ENCODE measurements at places on chromosomes 11 and 22.

DNA sequence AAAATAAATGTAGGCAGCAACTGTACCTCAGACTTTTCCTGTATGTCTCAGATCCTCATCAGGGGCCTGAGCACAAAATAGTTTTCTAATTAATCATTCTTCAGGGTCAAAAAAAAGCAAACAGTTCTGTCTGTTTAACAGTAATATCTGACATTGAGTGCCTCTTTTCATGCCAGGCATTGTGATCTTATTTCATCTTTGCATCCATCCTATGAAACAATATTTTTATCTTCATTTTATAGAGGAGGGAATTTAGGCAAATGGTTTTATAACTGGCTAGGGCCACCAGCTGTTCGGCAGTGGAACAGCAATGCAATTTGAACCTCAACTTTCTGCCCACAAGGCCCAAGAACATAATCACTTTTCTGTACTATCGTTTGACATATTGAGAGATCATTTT is 145.6 kb downstream of the WNT7B start:
- no peak for DNase-seq

GRCh38 chr11:74820763-74821162 is 72.1 kb downstream of the RNF169 start:
- no peak for DNase-seq

- no peak for DNase-seq
Observed at GRCh38 chr11:22006901-22007300, 186.0 kb upstream of the ANO5 start.

GRCh38 chr22:27247701-27248434 is 553.7 kb downstream of the MN1 start:
- no peak for DNase-seq

- no peak for DNase-seq
Observed at GRCh38 chr22:48070760-48071159, 1308.3 kb downstream of the TBC1D22A start.

DNA sequence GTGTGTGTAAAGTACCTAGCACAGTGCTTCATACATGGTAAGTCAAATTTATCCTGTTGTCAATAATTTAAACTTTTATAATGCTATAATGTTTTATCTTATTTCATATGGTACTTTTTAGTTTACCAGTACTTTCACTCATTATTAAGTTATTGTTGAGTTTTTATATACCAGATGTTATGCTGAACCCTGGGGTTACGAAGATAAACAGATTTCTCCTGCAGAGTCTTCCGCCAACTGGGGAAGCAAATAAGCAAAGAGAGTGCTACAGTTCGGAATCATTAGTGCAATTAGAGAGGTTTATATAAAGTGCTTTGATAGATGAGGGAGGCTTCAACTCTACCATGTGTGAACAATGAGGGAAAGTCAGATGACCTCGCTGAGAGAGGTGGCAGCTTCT is 362.3 kb downstream of the DYNC2H1 start:
- DNase-seq: no peak

DNA sequence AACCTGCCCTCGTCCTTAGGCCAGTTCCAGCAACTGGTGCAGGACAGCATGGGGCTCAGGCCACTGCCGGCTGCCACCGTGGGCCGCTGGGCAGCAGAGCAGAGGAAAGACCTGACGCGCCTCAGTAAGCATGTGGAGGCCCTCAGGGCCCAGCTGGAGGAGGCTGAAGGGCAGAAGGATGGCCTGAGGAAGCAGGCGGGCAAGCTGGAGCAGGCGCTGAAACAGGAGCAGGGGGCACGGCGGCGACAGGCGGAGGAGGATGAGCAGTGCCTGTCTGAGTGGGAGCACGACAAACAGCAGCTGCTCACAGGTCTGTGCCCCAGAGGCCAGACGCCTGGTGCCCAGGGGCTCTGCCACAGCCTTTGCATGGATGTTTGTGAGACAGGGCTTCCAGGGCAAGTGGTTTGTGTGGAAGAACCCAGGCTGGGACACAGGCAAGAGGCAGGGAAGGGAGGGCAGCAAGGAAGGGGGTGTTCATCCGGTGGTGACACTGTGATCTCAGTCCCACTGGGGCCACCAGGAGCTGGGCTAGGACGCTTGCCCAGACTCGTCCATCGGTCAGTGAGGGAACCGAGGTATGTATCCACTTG is 13.9 kb downstream of the CCDC157 start:
- no peak for DNase-seq

DNA sequence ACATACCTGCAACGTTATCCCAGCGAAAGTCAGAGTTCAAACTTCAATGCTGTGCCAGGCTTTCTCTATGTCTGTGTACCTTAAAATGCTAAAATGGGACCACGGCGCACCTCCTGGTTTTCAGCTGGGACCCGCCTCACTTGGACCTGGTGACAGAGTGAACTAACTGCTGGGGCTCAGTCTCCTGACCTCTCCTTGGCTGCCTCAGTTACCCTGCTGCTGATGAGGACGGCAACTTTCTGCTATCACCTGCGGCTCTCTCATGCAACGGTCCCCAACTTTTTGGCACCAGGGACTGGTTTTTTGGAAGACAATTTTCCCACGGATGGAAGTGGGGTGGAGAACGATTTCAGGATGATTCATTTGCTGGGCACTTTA is 402.8 kb downstream of the BRD1 start:
- DNase-seq: no peak

- no peak for DNase-seq
Observed at GRCh38 chr22:25626624-25626990, 62.1 kb downstream of the GRK3 start.

GRCh38 chr11:46331282-46331984 is 15.8 kb upstream of the DGKZ start:
- DNase-seq: no peak

DNA sequence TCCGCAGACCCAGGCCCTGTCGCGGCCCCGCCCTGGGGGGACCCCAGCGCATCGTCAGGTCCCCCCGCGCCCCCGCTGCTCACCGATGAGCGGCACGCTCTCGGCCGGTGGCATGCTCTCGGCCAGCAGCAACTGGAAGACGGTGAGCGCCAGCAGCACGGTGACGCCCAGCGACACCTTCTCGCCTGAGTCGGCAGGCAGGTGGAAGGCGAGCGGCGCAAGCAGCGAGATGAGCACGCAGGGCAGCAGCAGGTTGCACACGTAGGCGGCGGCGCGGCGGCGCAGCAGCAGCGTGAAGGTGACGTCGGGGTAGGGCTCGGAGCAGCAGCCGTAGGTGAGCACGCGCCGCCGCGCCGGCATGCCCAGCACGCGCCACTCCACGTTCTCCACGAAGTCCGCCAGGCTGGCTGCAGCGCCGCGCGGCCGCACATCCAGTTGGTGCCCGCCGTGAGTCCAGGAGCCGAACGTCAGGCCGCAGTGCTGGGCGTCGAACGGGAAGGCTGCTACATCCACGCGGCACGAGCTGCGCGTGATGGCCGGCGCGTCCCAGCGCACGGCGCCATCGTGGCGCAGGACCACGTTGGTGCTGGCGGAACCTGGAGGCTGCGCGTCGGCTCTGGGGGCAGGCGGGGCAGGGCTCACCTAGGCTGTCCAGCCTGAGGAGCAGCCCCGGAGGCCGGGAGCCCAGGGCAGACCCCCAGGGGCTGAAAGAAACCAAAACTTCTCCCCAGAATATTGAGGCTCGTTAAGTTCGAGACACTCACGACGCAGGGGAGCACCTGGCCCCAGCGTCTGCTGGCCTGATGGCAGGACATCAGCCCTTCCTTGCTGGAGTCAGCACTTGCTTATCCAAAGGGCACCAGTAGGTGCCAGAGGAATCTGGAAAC is 3.8 kb downstream of the CHRNA10 start:
- DNase-seq: no peak

DNA sequence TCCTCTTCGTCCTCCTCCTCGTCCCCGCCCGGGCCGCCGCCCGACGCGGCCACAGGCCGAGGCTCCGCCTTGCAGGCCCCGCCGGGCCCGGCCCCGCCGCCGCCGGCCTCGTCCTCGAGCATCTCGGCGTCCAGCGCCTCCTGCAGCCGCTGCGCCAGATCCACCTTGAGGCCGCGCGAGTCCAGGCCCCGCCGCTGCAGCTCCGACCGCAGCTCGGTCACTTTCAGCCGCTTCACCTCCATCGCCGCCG is 417 bp downstream of the HNRNPUL2 start:
- no peak for DNase-seq

DNA sequence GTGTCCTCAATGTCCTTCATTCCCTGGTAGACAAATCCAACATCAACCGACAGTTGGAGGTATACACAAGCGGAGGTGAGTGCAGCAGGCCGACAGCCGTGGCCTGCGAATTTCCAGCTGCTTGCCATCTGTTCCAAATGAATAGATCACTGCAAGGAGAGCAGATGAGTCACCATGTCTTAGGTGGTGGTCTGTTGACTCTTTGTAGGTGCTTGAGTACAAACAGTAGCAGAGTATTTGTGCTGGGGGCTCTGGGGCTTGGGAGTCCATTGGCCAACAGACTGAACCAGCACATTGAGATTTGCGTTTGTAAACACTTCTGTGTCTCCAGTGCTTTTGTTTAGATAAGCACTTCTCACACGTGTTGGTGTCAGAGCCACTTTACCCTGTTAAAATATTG is 21.1 kb downstream of the EIF3L start:
- DNase-seq: no peak

GRCh38 chr11:11740073-11740702 is 101.6 kb upstream of the USP47 start:
- no peak for DNase-seq

- DNase-seq: no peak
Observed at GRCh38 chr22:48953830-48954229, 873.8 kb downstream of the BRD1 start.

DNA sequence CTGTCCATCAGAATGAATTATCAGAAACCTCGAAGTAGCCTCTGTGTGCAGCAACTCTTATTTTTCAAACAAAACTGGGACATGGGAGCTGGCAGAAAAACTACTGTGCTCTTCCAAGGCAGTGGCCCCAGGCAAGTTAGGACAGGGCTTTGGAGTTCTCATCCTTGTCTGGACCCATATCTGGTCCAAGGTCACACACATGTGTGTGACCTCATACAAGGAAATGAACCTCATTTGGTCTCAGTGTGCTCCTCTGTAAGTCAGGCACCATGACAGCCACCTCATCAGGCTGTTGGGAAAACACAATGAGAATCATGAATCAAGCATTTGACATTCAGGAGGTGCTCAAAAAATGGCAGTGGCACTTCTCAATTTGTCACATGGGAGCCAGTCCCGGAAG is 25.8 kb downstream of the LARGE1 start:
- no peak for DNase-seq

- no peak for DNase-seq
Observed at GRCh38 chr11:96090711-96091110, 166.8 kb upstream of the MTMR2 start.

DNA sequence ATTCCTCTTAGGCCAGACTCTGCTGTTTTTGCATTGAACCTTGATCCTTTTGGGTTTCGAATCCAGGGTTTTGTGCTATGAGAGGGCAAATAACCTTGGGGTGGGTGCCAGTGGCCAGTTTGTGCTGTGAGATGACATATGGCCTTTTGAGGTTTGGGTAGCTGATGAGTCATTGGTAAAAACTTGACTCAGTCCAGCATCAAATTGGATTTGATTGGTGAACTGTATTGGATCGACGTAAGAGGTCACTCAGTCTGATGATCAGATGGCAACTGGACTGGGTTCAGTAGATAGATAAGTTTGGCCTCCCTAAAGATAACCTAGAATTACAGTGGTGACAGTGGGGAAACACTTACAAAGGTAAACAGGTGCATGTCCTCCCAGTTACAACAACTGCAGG is 41.0 kb upstream of the XKR3 start:
- no peak for DNase-seq

DNA sequence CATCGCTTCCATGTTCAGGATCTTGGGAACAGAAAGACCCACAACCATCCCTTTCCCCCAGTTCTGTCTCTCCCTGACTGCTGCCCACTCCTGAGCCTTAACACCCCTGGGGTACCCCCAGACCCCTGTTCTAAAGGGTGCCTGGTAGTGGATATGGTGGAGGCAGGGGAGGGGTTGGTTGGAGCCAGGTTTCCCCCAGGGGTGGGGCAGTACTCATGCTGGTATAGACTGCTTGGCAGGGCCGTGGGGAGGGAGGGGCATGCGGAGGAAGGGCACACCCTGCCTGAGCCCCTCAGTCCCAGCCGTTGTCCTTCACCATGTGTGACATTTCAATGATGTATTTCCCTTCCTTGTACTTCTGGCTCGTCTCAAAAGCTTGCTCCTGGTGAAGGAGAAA is 4.0 kb downstream of the YPEL4 start:
- no peak for DNase-seq

DNA sequence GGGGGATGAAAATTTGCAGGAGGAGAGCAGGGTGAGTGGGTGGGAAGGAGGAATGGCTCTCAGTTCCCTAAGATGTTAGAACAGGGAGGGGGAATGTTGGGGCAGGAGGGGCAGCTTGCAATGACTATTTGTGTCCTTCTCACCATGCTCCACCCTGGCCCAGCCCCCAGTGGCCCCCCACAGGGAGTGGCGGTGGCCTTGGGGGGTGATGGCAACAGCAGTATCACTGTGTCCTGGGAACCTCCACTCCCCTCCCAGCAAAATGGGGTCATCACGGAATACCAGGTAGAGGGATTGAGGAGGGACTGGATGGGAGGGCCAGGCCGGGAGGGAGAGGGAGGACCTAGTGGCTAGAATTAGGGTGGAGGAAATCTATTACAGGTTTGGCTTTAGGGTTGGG is 10.2 kb downstream of the ROBO3 start:
- DNase-seq: no peak

DNA sequence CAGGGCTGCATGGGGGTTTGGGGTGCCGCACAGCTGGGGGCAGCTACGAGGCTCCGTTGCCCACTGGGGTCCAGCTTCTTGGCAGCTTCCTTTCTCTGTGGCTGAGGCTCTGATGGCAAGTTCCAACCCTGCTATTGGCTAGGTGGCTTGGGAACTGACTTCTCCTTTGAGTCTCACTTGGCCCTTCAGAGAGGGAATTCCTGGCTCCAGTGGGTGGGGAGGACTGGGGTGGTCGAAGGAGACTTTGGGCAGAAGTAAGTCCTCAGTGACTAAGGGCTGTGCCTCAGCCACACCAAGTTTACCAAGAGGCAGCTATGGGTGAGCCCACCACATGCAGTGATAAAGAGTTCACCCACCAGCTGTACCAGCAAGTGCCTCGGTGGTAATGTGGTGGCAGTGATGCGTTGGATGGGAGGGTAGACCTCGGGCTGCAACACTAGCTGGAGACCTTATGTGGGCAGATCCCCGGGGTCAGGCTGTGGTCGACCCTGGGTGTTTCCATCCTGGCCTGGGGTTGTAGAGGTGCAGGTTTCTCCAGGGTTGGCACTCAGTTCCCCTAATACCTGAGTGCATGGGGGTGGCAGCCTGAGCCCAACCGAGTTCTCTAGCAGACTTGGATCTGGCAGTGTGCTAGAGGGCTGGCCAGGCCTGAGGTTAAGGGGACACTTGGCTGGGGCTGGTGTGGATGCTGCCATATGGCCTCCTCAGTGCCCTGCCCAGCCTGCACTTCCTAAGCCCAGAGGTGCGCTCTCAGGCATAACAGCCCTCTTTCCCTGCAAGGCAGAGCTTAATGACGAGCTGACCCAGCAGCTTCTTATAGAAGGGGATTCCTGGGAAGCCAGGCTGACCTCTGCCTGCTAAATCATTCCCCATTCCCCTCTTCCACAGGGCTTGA is 197.0 kb upstream of the CADM1 start:
- DNase-seq: no peak

GRCh38 chr11:69637198-69637940 is 3.6 kb upstream of the CCND1 start:
- DNase-seq: no peak
